Suppressor macrophage treated with lipopolysaccharide for 4 hours (primary cell): ENCODE measurements at places on chromosomes 7 and 10.
A peak's percentile ranks its signal among the peaks of the same experiment; 100 is the strongest.

GRCh38 chr7:148964483-148965267 lies 63.6 kb downstream of the PDIA4 start:
- DNase-seq, result no peak

DNA sequence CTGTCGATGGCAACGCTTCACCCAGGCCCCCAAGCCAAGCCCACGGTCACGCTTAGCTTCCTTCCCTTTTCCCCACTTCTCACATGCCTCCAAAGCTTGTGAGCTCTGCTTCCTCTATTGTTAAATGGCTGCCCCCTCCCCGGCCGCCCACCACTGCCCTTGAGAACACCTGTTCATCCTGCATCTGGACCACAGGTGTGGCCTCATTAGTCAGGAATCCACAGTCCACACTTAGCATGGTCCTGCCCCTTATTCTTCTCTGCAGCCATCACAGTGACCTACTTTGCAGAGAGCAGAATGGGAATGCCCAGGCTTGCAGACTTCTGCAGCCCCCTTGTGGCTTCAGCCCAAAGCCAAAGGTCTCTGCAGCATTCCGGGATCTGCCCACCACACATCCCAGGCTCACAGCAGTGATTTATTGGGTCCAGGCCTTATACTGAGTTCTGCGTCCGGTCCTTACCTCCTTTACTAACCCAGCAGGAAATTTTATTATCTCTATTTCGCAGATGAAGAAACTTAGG lies 66.9 kb downstream of the PTPRE start:
- peak; percentile 36 for DNase-seq

- DNase-seq, result no peak
Measured at GRCh38 chr7:98221611-98222532, 10.6 kb downstream of the BHLHA15 start.

GRCh38 chr7:34208878-34209621 lies 303.7 kb downstream of the BMPER start:
- no peak for DNase-seq

- no peak for DNase-seq
Measured at GRCh38 chr7:68622500-68622899, 975.8 kb upstream of the AUTS2 start.

GRCh38 chr7:40455485-40455884 lies 320.7 kb downstream of the SUGCT start:
- peak; percentile 11 for DNase-seq
